GM19239 (cell line): ENCODE measurements at places on chromosomes 13 and 19.
A peak's percentile ranks its signal among the peaks of the same experiment; 100 is the strongest.

DNA sequence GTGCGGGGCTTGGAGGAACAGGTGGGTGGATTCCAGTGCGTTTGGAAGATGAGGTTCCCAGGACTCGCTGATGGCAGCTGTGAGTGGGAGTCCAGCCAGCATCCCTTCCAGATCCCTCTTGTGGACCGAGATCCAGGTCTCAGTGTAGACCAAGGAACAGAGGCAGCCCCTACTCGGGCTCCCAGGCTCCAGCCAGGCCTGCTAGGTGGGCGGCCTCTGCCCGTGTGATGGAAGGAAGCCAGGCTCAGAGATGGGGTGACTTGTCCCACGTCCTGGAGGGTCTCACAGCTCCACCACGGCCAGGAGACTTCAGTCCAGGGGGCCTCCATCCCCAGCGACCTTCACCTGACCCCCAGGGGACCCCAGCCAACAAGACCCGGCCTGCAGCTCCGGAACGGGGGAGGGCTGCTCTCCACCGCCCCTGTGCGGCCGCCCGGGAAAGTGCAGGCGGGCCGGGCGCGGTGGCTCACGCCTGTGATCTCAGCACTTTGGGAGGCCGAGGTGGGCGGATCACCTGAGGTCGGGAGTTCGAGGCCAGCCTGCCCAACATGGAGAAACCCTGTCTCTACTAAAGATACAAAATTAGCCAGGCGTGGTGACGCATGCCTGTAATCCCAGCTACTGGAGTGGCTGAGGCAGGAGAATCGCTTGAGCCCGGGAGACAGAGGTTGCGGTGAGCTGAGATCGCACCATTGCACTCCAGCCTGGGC is 729 bp upstream of the MADCAM1 start:
- DNase-seq = peak; percentile 51

- peak; percentile 96 for DNase-seq
Observed at GRCh38 chr13:97975848-97976609, 22.6 kb downstream of the IPO5 start.

DNA sequence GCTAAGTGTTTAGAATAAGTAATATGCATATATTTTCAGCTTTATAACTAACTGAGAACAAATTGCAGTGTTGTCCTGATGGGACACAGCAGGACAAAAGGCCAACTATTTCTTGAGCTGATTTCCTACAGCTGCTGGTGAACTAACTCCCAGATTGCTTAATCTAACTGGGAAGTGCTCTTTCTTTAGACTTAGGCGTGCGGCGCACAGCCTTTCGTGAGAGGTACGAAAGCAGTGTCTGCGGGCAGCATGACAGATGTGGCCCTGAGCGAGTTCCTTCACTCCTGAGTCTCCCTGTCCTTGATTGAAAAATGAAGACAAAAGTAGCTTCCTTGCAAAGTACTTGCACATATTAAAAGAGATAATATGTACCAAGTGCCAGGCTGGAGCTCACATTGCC is 47.3 kb upstream of the NPAS1 start:
- no peak for DNase-seq

GRCh38 chr13:25345576-25345975 is 26.2 kb upstream of the ATP8A2 start:
- DNase-seq = no peak

GRCh38 chr19:34493649-34494044 is 12.1 kb downstream of the WTIP start:
- no peak for DNase-seq

GRCh38 chr19:58021541-58022282 is 12.1 kb upstream of the ZSCAN1 start:
- DNase-seq = no peak

DNA sequence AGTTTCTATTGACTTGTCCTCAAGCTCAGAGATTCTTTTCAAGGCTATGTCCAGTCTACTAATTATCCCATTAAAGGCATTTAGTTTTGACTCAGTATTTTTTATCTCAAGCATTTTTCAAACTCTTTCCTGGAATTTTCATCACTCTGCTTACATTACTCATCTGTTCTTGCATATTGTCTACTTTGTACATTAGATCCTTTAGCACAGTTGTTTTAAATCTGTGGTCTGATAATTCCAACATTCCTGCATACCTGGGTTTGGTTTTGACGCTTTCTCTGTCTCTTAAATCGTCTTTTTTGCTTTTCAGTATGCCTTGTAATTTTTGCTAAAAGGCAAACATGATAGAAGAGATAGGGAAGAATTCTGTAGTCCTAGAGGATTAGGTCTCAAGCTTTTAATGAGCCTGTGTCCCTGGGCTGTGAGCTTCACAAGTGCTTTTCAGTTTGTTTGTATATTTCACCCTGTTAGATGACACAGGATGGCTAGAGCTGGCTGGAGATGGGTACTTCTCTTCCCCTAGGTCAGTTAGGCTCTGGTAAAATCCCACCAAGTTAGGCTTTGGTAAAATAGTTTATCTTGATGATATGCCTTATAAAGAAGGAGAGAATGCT is 46.1 kb upstream of the GPC6 start:
- DNase-seq = no peak

DNA sequence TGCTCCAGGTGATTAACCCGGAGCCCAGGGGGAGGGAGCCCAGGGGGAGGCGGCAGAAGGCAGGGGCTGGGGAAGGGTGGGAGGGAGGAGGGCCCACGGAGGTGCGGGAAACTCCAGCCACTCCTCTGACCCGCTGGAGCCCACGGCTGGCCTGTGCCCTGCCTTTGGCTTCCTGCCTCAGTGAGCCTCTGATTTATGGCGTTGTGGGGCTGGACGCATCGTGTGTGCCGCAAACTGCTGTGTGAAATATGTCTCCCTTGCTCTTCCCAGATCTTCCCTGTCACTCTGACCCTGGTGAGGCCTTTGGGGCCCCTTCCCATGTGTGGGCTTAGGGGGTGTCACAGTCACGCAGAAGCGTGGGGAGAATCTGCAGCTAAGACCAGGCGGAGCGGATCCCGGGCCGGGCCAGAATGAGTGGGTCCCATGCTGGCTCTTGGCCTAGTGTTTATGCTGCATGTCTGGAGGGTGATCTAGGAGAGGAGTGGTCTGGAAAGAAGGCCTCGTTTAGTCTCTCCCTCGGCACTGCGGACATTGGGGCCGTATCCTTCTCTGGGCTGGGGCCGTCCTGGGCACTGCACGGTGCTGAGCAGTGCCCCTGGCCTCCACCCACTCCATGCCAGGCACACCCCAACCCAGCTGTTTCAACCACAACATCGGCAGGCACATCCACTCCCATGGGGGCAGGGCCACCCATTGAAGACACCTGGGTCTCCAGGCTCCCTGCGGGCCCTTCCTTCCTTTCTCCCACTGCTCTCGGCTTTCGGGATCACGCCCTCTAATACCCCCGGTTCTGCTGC is 123.0 kb downstream of the KDM4B start:
- no peak for DNase-seq

DNA sequence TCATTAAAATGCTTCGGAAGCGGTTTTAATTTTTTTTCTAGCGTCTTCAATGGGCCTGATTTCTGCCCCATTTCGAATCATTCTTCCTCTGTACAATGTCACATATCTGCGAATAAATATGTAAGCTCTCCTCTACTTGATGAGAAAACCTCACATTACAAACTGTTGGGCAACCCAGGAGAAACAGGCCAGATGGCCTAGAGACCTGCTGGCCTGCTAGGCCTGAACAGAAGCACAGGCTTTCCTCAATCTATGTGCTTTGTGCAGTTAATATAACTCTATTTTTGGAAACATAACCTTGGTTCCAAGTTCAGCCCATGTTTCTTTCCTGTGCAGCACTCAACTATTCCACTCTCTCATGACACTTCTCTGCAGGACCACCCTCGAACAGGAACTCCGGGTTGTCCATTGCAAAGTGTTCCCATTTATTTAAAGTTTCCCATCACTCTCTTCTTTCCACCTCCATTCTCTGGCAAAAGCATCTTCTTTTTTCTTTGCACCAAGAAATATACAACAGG is 42.0 kb downstream of the DCLK1 start:
- DNase-seq = no peak

DNA sequence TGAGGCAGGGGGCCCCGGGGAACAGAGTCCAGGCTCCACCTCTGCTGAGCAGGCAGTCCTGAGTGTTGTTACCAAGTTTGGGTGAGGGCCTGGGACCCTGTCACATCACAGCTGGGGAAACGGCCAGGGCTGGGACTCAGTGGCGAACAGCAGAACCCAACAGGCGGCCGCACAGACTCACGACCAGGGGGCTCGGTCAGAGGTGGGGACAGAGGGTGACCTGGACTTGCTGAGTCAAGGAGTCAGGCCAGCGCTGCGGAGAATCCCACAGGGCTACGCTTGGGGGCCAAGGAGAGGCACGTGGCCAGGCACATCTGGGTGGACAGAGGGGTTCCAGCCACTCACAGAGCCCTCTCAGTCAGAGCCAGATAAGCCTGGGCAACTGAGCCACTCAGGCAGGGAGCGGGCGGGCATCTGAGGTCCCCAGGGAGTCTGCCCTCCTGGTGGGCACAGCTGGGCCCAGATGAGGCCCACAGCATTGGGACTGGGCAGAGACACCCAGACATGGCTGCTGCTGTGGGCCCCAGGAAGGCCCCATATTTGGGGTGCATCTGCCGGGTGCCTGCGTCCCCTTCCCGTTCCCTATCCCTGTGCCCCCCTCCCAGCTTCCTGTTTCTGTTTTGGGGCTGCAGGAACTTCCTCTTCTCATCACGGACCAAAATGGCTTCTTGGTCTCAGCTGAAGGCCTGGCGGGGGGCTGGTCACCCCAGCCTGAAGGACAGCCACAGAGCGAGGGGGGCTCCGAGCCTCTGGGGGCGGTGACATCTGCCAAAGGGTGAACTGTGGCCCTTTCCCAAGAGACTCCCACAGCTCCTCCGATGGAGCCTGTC is 34.0 kb downstream of the CEBPA start:
- no peak for DNase-seq

- no peak for DNase-seq
Observed at GRCh38 chr13:101139081-101139480, 277.2 kb downstream of the NALCN start.

DNA sequence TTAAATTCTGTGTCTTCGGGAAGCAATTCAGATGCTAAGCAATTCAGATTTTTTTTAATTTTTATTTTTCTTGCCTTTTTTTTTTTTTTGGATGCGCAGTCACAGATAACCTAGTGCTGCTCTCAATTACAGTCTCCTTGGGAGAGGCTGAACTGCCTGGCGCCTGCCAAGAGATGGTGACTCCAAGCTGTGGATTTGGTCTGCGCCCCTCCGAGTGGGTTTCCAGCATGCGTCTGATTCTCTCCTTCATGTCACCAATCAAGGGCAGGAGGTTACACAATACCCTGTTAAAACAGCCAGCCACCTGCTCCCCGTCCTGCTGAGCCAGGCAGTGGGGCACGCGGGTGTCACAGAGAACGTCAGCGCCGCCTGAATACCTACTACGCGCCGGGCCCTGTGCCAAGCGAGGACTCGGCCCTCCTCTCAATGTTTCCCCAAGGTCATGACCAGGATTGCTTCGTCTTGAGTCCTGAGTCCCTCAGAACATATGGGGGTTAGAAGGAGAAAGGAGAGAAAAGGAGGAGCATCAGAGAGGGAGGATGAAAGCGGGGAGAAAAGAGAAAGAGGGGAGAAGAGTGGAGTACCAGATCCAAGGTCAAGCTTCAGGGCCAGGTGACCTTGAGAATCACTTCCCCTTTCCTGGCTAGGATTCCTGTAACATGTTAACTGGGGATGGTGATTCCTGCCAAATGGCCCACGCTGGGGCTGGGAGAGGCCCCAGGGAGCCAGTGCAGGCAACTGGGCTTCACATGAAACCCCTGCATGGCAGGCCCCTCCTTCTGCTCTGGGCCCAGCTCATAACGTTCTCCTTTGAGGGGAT is 213.6 kb downstream of the URI1 start:
- no peak for DNase-seq

- peak; percentile 99 for DNase-seq
Observed at GRCh38 chr13:112689303-112690245, at the start of gene ATP11A. ATP11A (plus strand) TSS chr13:112690038; CDS start chr13:112690417, 379 bp downstream.

- no peak for DNase-seq
Observed at GRCh38 chr13:98524391-98524790, 52.5 kb downstream of the STK24 start.

DNA sequence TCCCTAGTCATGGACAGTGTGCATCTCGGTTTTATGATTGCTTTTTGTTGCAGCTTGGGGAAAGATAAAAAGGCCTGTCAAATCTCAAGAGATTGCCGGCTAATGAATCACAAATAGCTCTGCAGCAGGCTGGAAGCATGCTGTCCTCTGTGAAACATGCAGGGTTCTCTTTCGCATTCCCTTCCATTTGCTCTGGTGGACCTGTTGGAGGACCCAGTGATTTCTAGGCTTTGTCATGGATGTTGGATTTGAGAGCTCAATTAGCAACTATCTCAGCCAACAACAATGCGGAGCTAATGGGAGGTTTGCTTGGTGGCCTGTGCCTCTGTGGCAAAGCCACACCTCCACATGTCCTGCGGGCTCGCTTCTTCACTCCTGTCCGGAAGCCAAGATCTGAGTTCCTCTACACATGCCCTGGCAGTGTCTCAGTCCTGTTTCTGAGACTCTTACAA is 418.1 kb upstream of the ARGLU1 start:
- DNase-seq = no peak

- no peak for DNase-seq
Observed at GRCh38 chr13:113959198-113959597, 14.7 kb downstream of the C13orf46 start.

- DNase-seq = no peak
Observed at GRCh38 chr13:113638173-113638746, 19.7 kb downstream of the ATP4B start.

DNA sequence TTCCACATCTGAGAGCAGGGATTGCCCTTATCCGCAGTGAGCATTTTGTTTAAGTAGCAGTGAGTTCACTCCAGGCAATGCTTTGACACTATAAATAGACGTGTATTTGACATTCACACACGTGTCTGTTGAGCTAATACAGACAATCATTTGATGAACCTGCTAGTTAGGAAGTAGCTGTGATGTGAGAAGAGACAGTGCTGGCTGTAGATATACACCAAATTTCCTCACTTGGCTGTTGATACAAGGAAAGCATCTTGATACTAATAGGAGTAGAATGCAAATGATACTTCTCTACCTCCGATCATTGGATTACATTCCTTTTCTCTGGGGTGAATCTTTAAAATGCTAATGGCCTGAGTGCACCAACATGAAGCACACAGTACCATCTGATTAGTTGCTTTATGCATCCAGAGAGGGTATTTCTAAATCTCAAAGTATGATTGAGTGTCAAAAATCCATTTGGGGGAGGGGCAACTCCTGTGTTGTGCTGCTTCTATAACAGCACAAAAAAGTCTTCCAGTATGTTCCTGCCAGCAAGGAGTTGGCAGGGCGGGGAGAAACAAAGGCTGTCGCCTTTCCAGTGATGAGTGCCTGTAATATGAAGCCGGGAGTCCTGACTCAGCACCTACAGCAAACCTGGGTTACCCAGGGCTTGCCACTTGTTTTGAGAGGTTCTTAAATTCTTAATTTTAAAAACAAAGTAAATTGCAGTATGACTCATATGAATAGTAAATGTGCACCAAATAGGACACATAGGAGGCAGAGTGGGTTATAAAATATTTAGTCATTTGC is 7.0 kb downstream of the CUL4A start:
- DNase-seq = no peak
